C1 segment of cervical spinal cord (tissue), 14 donors: ENCODE measurements at places on chromosomes 2 and 18.

DNA sequence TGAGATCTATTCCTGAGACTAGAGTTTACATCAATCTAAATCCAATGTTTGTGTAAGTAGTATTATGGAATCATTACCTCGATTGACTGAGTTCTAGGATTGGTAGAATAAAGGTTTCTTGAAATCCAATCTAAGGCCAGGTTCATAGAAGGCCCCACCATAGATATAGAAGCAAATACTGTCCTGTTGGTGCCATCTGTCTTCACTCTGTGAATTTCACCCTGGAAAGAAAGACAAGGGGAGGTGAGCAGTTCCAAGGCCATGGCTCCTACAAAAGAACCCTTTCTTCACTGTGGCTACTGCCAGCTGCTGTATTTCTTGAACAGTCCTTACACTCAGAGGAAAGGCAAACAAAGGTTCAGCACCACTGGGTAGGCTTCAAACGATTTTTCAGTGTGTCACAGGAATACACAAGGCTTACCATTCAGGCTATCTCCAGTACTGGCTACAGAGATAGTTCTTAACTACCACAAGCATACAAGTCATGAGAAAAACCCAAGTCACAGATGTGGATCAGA is 137.0 kb downstream of the LRP2 start:
- DNase-seq, result no peak

DNA sequence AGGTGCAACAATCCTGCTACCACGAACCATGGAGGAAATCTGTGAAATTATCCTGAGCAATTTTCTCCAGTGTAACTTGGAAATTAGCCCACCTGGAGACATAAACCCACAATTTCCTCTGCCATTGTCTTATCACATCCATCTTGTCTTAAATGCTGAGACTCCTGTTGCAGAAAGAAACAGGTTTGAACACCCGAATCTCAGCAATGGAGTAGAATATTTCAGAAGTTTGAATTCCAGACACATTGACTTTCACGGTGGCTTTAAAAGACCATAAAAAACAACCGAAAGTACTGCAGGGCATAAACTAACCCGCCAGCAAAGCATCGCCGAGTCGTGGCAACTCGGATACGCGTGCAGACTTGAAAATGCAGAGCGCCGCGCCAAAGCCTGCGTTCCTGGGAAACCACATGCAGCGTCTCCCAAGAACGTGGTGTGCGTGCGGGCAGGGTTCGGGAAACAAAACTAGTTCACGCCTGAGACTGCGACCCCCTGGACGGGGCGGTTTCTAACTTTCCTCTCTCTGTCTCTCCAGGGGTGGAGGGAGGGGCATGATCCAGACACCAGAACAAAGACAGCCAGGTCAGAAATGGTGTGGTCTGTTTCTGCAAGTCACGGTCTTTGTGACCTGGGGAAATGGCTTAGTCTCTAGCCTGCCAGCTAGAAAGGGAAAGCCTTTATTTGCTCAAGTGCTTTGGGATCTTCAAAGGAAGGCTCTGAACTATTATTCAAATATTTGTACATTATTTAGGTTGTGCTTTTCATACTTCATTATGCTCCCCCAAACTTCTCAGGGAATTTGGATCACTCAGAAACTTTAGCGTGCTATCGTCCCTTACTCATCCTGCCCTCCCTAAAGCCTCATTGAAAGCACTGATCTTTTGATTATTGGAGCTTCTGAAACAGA is 26.9 kb upstream of the KCTD1 start:
- no peak for DNase-seq

- DNase-seq, result no peak
Measured at GRCh38 chr2:241545106-241545505, 13.4 kb upstream of the BOK start.

DNA sequence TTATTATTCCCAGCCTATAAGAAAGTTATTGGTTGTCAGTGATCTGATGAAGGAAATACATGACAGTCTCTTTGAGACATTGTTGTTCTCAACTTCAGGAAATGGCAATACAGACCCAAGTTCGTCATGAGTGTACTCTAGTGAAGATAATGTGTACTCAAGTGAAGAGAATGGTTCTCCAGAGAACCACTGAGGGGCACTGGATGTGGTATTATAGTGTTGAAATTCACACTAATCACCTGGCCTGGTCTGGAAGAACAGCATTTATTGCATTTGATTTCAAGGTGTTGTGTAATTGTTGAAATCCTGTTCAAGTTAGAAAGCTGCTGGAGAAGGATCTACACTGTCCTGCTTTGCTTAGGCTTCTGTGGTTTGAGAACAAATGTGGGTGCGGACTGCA is 23.4 kb upstream of the OTX1 start:
- no peak for DNase-seq

DNA sequence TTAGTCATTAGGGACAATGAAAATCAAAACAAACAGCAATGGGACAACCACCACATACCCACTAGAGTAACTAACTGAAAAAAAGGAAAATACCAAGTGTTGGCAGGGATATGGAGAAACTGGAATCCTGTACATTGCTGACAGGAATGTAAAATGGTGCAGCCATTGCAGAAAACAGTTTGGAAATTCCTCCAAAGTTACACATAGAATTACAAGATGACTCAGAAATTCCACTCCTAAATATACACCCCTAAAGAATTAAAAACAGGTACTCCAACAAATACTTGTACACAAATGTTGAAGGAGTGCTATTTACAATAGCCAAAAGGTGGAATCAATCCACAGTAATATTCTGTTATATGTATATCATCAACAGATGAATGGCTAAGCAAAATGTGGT is 110.9 kb downstream of the ROCK1 start:
- no peak for DNase-seq

DNA sequence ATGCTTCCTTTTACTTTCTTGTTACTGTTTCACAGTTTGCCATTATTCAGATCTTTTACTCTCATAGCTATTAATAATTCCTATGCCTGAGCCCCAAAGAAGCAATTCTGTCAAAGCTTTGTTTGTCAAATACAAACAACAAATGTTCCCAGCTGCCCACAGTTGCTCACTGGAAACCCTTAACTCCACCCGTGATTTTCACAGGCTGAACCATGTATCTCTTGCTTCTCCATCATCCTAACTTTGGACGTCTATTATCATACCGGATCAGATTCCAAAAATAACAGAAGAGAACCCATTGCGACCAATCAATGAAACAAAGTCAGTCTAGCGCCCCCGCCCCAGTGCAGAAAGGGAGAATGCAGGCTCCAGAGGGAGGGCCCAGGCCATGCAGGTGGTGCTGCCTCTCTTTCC is 24.2 kb downstream of the COLEC12 start:
- DNase-seq, result no peak

GRCh38 chr2:11182951-11183350 is 27.7 kb downstream of the SLC66A3 start:
- no peak for DNase-seq

- DNase-seq, result no peak
Measured at GRCh38 chr2:96089356-96090195, 26.8 kb downstream of the ADRA2B start.

DNA sequence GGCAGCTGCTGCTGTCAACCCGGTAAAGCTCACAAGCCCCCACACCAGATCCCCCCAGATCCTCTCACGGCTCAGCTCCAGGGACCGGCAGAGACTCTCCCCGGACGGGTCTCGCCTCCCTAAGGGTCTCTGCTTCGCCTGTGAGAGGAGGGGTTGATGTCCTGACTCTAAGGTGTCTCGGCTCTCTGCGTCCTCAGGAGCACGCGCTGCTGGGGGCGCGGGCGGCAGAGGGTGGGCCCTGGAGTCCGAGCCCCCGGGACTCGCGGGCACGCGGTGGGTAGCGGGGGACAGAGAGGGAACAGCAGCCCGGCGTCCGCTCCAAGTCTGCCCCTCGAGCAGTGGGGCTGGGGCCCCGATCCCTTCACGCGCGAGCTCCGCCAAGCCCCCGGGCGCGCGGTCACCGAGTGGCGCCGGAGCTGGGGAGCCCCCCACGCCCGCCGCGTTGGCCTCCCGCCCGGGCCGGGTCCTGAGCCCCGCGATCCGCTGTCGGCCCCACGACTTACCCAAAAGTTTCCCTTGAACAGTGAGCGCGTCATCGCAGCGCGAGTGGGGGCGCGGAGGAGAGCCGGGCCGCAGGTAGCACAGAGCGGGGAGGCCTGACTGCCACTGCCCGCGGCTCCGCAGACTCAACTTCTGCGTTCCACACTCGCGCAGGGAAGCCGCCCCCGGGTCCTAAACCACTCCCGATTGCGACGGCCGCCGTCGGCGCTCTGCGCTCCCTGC is at the start of gene PSTPIP2:
PSTPIP2 (minus strand) TSS at position 608 of the 723 bp plus-strand sequence; CDS start at position 536, 72 bp downstream.
- no peak for DNase-seq

DNA sequence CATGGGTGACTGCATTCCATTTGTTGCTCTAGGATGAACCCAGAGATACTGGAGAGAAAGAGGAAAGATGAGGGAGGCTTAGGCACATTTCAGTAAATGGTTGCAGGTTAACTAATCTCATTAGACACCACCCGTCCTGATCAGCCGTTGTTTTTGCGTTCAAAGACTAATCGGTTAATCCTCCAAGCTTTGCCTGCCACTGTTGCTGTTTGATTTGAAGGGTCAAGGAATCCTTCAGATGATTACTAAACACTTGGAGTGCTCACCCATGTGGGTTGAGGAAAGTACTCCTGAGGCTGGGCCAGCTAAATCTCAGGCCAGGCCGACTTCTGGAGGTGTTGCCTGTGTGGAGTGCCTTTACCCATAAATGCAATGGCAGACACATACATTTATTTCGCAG is 8.6 kb downstream of the SH3RF3 start:
- no peak for DNase-seq

- DNase-seq, result no peak
Measured at GRCh38 chr2:80830891-80831290, 526.3 kb upstream of the LRRTM1 start.

GRCh38 chr2:169303579-169304305 is 58.6 kb downstream of the LRP2 start:
- DNase-seq, result no peak

- DNase-seq, result no peak
Measured at GRCh38 chr18:57441071-57441794, 6.1 kb downstream of the ONECUT2 start.

DNA sequence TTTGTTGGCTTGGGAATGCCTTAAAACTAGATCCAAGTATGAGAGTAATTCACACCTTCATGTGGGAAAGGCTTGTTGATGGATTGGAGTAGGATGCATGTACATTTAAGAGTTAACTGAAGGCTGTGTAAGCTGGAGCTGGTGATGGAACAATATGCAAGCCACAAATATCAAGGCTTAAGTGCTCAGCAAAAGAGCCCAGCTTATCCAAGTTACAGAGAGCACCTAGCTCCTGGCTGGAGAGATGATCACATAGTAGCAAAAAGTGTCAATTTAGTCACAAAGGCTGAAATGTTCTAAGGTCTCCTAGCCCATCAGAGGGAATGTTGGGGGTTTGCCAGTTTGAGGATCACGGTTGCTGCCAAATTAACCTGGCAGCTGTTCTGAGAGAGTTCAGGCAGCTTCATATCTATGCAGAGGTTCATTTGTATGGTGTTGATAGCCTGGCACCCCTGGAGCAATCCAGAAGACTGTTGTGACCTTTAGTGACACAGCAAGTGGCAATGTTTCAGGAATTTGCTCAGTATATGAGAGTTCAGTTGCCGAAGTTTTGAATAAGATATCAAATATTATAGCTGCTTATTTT is 228.2 kb downstream of the DOK6 start:
- DNase-seq, result no peak

- DNase-seq, result no peak
Measured at GRCh38 chr2:112121682-112122254, 16.4 kb upstream of the FBLN7 start.

DNA sequence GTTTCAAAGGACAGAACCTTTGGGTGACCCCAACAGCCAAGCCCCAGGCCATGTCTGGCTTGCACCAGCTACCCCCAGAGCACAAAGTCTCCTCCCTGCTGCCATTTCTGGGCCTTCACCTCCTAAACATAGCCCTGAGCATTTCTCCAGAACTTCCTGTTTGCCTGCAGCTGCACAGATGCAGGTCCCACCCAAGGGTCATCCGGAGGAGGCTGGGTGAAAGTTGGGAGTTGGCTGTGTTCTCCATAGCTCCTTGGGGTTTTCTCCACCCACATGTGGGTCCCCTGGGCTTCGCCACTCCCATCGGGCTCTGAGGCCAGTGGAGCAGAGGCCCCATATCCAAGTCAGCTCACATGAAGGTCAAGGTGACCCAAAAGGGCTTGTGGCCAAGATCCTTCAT is 4.3 kb downstream of the TNP1 start:
- no peak for DNase-seq

GRCh38 chr2:101909760-101910159 is 82.0 kb upstream of the IL1R2 start:
- no peak for DNase-seq

GRCh38 chr18:8962855-8963635 is 139.5 kb upstream of the NDUFV2 start:
- no peak for DNase-seq
